Stimulated activated CD8-positive, alpha-beta memory T cell treated with anti-CD3 and anti-CD28 coated beads, Interleukin-7, amount 100 ng/mL, for 4 hours (primary cell): ENCODE measurements at places on chromosomes 11 and 22.

- DNase-seq: no peak
Observed at GRCh38 chr22:48490500-48491411, 1336.9 kb downstream of the BRD1 start.

GRCh38 chr11:17077240-17077519 lies 287 bp downstream of the RPS13 start:
- no peak for DNase-seq

DNA sequence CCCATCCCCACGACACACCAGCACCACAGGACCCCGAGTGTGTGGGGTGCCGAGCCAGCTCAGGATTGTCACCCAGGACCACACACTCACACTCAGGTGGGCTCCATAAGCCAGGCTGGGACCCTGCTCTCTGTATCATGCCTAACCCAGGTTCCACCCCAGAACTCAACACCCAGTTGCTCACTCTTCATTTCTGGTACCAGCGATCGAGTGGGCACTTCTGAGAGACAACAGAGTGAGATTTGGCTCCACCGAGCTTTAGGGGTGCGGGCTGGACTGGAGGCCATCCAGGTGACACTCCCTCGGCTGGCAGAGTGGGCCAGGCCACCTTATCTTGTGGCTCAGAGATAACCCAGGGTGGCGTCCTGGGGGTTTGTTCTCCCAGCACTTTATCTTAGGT lies 1323.8 kb downstream of the BRD1 start:
- DNase-seq: no peak

- DNase-seq: no peak
Observed at GRCh38 chr11:8384199-8384821, 120.6 kb upstream of the LMO1 start.

DNA sequence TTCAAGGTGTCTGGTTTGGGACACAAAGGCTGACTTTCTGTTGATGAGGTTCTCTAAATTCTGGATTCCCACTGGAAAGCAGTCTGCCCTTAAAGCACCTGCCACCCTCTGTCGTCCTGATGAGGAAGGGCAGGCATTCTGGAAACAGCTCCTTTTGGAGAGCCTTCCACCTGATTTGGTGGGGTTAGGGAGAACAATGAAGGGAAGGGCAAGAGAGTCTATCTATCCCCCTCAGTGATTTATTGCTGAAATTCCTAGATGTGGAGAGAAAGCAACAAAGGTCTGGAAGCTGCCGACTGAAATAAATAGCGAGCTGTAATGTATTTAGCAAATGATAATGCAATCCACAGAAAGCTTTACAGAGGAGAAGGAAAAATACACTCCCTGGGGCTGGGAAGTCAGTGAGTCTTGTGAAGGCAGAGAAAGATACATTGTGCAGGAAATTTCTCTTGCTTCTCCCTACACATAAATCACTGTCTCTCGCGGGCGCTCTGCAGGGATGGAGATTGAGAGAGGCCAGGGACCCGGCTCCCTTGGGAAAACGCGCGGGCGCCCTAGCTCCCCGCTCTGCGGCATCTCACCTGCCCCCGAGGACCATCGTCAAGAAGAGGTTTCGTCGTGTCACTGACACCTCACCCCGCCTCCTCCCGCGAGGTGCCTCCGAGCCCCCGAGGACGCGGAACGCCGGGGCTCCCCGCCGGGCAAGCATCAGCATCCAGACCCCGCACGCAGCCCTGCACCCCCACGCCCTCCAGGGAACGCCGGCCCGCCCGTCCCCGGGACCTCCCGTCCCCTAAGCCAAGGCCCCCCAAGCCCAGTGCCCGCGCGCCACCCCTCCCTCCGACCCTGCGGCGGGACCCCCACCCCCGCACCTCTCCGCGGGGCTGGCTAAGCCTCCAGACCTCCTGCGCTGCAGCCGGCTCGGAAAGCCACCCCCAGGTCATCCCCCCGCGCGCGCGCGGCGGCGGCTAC lies 673 bp downstream of the CDON start:
- no peak for DNase-seq

GRCh38 chr11:116373104-116373944 lies 399.5 kb downstream of the BUD13 start:
- no peak for DNase-seq

- no peak for DNase-seq
Observed at GRCh38 chr22:36206255-36206654, 4.6 kb upstream of the APOL4 start.

GRCh38 chr11:27574342-27574741 lies 67.8 kb upstream of the LIN7C start:
- DNase-seq: no peak

GRCh38 chr22:22756109-22756508 lies 111.7 kb downstream of the GGTLC2 start:
- DNase-seq: no peak

DNA sequence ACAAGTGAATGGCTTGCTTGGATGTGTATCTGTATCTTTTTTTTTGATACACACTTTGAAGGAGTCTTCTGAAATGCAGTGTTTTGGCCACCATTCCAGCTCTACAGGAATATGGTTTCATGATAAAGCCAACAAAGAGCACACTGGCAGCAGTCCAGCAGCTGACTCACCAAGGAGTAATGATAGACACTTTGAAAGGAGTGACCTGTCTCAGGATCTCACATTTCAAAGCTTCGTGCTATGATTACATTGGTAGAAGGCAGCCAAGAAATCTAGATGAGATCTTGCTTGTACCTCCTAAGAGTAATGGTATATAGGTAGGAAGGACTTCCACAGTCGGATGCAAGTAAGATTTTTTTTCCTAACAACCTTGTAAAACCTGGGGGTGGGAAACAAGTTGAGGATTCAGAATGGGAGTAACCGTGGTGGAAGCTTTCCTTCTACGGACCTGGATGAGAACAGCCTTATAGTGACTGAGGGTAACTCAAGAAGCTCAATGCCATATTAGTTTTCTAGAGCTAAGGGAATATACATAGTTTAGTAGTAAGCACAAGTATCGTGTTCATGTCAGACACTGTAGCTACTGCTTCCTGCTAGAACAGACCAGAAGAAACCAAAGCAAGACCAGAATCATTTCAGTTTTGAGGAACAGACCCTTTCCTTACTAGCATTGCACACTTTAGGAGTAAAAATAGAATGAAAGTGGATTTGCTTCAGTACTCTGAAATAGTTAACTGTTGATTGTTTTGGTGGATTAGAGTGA lies 25.0 kb downstream of the MTMR3 start:
- no peak for DNase-seq

DNA sequence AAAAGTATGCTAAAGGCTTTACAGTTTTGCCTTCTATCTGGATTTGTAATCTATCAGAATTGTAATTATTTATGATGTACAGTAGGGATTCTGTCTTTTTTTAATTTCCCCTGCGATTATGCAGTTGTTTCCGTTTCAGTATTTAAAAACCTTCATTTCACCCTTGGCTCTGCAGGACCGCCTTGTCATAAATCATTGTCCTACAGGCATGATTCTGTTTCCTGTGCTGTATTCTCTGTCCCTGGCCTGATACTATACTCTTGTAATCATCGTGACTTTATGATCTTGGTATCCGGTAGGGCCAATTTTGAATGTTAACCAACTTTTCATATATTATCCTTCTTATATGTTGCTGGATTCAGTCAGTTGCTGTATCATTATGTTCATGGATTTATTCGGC lies 151.7 kb downstream of the ATXN10 start:
- DNase-seq: no peak

- no peak for DNase-seq
Observed at GRCh38 chr11:28984231-28984630, 876.0 kb downstream of the METTL15 start.

DNA sequence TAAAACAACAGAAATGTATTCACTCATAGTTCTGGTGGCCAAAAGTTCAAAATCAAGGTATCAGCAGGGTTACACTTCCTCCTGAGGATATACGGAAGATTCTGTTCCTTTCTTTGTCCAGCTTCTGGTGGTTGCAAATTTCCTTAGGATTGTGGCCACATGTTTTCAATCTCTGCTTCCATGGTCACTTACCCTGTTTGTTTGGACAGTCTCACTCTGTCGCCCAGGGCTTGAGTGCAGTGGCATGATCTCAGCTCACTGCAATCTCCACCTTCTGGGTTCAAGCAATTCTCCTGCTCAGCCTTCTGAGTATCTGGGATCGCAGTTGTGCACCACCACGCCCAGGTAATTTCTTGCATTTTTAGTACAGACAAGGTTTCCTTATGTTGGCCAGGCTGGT lies 534.3 kb downstream of the KCNA4 start:
- DNase-seq: no peak

DNA sequence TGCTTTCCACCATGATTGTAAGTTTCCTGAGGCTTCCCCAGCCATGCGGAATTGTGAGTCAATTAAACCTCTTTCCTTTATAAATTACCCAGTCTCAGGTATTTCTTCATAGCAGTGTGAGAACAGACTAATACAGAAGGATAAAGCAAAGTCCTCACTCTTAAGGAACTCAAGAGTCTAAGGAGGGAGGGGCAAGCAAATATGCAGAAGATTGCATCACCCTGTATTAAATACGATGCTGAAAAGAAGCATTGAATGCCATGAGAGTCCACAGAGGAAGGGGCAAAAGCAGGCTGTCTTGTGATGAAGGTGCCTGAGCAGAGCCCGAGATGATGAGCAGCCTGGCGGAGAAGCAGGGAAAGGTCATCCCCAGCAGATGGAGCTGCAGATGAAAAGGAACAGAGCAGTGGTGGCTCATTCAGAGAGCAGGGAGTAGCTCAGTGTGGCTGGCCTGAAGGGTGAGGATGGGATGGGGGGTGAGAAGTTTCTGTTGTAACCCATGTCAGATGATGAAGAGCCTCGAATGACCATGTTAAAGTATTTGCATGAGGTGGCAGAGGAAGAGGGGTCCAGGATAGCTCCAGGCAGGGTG lies 6.3 kb upstream of the IZUMO1R start:
- DNase-seq: no peak

GRCh38 chr11:65254724-65255123 lies 7.0 kb upstream of the POLA2 start:
- DNase-seq: no peak

DNA sequence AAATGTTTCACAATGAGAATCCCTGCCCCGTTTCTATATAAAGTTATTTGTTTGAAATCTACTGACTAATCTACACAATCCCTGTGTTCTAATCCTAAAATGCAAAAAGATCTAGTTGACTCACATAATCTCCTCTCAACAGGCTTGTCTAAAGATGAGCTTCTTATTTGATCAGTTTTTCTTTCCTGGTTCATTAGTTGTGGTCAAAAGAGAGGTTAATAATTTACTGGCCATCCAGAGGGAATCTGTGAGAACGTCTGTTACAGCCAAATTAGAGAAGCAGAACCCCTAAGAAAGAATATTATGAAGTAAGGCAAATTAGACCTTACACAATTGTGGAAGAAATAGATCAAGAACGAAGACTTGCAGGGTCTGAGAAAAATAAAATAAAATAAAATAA lies 173.7 kb upstream of the ANO3 start:
- DNase-seq: no peak

- DNase-seq: no peak
Observed at GRCh38 chr11:100594320-100594719, 92.8 kb upstream of the ARHGAP42 start.

DNA sequence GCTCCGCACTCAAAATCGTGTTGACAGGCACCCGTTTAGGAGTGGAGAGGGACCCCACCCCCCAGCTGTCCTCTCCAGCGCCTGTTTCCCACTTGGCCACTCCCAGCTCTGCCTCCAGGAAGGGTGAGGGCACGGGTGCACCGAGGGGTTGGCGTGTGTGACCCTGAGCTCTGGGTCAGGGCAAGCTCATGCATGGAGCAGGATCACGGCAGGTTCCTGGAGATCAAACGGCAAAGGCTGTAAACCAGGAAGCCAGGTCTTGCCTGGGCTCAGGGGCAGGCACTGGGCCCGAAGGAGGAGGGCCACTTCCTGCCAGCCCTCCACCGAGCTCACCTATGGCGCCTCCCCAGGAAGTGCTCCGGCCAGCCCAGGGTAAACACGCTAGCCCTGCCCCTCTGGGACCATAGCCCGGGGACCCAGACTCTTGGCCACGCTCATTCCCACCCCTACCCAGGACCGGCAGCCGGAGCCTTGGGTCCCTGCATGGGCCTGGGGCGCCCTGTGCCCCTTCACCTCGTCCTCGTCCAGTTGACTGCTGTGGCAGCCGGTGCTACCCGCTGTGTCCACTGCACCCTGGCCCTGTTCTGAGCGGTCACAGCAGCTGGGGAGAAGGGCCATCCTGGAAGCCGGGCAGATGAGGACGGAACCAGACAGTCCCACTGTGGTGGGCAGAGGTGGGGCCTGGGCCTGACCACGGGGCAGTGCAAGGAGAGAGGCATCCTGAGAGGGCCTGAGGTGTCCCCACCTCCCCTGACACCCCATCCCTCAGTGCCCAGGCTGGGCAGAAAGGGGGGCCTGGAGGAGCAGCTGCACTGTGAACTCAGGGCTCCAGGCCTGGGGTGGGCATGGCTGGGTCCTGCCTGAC lies 1.0 kb upstream of the EPS8L2 start:
- DNase-seq: no peak

DNA sequence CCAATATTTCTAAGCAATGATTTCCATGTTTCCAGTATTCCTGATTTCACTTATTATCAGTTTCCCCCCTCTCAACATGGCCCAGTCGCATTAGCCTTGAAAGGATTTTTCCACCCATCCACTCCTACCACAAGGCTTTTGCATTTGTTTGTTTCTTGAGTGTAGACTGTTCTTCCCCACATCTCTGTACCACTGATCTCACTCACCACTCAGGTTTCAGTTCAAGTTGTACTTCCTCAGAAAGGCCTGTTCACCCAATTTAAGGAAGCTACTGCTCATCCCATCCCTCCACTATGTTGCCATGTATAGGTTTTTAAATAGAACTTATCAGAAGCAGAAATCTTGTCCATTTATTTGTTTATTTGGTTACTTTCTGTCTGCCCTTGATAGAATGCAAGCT lies 472.3 kb downstream of the FAM181B start:
- DNase-seq: no peak

GRCh38 chr11:67689178-67689577 lies 14.8 kb upstream of the ALDH3B2 start:
- DNase-seq: no peak

DNA sequence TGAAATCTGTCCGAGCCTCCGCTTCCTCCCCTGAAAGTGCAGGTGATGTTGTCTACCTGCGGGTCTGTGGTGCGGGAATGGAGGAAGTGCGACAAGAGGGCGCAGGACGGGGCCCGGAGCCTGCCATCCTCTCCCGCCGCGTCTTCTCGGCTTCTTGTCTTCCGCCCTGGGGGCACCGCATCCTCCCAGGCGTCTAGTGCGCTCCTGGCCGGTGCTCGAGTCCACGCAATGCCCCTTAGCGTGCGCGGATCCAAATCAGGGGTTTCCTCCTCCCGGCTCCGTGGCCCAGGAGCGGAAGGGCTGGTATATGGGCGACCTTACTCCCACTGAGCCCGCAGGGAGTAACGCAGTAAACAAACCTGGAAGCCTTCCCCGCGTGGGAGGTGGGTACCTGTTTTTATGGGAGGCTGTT lies 405 bp downstream of the SFI1 start:
- DNase-seq: no peak

- no peak for DNase-seq
Observed at GRCh38 chr11:59173964-59174663, 2.2 kb downstream of the DTX4 start.

GRCh38 chr11:124743050-124743449 lies 3.3 kb downstream of the NRGN start:
- no peak for DNase-seq

DNA sequence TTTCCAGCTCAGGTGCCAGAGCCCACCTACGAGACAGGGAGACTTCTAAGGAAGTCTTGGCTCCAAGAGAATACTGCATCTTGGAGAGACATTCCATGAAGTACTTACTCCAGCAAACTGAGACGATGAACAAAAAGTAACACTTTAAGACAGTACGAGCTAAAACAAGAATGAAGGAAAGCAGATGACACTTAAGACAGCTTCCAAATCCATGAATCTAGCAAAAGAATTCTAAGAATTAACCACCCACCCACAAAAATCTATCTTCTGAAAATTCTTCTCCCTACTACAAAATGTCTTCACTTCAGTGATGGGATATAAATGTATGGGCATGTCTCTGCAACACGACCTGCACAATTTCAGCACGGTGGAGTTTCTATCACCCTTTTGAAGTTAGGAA lies 132.9 kb downstream of the C11orf58 start:
- no peak for DNase-seq
